ENCODE measurements at places on chromosomes 6 and 20.
A peak's percentile ranks its signal among the peaks of the same experiment; 100 is the strongest.

GRCh38 chr20:4171538-4172116 is 156.3 kb upstream of the RNF24 start:
- DNase-seq = no peak

GRCh38 chr20:54085910-54086309 is 15.5 kb upstream of the BCAS1 start:
- no peak for DNase-seq

DNA sequence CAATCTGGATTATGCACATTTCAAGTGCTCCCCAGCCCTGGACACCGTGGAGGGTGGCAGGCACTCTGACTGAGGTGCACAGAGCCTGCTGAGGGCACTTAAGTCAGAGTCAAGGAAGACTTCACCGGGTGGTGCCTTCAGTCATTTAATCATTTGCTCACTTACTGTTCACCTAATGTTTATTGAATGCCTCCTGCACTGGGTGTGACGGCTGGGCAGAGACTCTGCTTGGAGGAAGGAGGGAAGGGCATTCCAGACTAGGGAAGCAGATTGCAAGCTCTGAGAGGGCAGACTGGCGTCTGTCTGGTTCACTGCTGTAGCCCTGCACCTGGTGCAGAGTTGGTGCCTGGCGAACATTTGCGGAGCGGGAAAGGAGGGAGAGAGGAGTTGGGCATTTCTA is 54.2 kb upstream of the FAM83D start:
- no peak for DNase-seq

DNA sequence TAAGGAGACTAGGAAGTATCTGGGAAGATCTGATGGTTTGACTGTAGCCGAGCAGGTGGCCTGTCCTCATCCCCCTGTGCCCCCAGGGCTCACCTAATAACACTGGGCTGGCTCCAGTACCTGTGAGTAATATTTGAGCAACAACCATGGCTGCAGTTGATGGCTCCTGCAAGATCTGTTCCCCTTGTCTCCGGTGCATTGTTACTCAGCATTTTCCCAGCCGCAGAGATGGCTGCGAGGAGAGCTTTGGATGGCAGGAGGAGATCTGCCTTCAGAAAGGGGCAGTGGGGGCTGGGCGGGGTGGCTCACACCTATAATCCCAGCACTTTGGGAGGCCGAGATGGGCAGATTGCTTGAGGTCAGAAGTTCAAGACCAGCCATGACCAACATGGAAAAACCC is 39.3 kb downstream of the PTK7 start:
- no peak for DNase-seq

GRCh38 chr6:16136621-16137450 is 8.0 kb downstream of the MYLIP start:
- DNase-seq = no peak

DNA sequence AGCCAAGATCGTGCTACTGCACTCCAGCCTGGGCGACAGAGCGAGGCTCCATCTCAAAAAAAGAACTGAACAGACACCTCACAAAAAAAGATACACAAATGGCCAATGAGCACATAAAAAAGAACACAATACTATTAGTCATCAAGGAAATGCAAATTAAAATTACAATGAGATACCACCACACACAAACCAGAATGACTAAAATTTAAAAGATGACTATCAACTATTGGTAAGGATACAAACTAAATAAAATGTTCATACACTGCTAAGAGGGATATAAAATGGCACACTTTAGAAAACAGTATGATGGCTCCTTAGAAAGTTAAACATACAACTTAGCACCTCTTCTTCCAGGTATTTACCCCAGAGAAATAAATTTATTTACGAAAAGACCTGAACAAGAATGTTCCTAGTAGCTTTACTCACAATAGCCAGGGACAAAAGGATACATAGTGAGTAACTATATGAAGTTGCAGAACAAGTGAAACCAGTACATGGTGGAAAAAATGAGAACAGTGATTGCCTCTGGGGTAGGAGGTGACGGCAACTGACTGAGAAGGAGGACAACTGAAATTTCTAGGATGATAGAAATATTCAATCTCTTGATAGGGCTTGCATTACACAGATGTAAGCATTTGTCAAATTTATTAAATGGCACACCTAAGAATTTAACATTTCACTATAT is 53.2 kb downstream of the FAM8A1 start:
- DNase-seq = no peak

- DNase-seq = no peak
Observed at GRCh38 chr6:37056439-37057127, 51.1 kb downstream of the FGD2 start.

DNA sequence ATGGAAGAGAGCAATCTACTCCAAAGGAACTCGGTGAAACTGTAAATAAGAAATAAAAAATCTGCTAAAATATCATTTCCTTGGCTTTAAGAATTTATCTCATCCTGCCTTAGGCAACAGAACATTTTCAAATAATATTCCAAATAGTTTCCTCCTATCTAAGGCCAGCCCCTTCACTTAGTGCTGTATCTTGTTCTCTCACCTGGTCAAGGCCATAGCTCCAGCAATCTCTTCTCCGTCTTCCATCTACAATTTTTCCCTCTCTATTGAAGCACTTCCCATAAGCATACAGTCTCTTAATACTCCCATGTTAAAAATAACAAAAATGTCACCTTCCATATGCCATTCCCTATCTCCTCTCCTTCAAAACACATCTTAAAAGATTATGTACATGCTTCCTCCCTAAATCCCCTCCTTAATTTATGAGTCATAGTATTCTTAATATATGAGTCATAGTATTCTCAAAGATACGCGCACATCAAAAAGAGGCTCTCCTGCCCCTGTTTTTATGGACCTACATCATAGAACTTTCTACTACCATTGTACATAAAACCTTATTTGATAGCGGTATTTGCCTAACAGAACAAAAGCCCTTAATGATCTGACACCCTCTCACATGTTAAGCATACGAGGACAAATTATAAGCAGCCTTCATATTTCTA is 146.9 kb downstream of the PDE10A start:
- no peak for DNase-seq

GRCh38 chr20:34512955-34513419 is 3.2 kb upstream of the DYNLRB1 start:
- no peak for DNase-seq

GRCh38 chr6:155223646-155224451 is 40.0 kb upstream of the CLDN20 start:
- no peak for DNase-seq

DNA sequence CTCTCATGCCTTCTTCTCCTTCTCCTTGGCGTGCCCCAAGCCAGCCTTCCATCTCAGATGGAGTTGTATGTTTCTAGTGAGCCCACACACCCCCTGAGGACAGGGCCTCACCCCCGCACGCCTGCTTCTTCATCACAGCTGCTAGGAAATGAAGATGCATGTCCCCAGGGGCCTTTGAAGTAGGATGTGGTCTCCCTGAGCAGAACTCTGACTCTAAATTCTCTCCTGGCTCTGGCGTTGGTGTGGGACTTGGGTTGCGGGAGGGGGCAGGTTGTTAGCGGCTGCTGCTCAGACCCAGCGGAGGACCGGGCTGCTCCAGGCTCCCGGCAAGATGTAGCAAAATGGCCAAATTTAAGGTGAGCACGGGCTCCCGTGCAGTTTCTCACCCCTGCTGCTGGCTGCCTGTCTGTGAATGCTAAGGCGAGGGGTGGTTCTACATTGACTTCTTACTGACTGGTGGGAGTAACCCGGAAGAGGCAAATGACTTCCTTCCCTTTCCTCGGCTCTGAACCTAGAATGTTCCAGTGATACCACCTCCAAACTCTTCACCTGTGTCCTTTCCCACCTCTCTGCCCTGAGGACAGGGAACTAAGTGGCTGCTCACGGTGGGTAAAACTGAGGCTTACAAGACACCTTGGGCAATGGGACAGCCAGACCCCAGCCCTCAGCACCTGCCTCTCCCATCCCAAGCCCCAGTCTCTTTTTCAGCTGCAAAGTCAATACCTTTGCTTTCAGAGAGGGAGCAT is 8.8 kb downstream of the SYNJ2 start:
- DNase-seq = no peak

DNA sequence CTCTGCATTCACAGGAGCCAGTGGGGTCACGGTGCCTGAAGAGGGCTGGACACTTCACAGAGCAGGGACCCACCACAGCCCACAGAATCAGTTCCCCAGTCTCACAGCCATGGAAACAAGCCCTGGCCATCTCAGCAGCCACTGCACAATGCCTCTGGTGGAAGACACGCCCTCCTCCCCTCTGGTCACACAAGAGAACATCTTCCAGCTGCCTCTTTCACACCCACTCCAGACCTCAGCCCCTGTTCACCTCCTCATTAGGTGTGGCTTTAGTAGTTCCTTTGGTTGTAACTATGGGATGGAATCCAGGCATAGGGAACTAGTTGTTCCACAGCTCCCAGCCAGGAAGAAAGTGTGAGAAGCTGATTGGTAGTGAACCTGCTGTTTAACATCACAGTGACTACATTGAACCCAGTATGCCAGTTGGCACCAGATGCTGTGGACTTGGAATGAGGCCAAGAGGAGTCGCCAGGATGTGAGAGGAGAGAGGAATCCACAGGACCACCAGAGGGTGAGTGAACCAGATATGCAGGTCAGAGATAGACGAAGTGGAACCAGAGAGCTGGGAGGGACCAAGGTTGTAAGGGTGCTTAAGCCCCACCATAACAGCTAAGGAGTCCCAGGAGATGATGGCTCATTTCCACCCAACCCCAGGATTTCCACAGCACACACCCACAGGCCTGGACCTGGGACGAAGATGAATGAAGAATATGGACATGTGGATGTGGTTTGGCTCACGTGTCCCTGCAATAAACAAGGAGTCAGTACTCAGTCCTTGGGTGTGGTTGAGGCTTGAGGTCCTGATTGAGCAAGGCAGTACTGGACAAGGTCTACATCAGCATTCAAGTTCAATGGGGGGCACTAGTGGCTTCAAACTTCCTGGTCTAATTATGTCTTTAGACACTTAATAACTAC is 8.8 kb upstream of the BTN3A3 start:
- no peak for DNase-seq

DNA sequence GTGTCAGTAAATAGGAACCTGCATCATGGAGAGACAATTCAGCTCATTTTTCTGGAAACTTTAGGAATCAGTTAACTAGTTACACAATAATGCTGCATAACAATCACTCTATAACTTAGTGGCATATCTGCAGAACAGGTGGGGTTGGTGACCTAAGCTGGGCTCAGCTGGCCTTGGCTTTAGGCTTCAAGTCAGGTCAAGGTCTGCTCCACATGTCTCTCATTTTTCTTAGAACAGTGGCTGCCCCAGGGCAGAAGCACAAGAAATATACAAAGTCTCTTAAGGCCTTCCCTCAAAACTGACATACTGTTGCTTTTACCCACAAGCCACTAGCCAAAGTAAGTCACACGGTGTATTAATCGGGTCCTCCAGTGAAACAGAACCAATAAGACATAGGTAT is 14.1 kb upstream of the ISM1 start:
- no peak for DNase-seq

GRCh38 chr20:34566978-34567891 is 8.7 kb downstream of the MAP1LC3A start:
- DNase-seq = no peak

DNA sequence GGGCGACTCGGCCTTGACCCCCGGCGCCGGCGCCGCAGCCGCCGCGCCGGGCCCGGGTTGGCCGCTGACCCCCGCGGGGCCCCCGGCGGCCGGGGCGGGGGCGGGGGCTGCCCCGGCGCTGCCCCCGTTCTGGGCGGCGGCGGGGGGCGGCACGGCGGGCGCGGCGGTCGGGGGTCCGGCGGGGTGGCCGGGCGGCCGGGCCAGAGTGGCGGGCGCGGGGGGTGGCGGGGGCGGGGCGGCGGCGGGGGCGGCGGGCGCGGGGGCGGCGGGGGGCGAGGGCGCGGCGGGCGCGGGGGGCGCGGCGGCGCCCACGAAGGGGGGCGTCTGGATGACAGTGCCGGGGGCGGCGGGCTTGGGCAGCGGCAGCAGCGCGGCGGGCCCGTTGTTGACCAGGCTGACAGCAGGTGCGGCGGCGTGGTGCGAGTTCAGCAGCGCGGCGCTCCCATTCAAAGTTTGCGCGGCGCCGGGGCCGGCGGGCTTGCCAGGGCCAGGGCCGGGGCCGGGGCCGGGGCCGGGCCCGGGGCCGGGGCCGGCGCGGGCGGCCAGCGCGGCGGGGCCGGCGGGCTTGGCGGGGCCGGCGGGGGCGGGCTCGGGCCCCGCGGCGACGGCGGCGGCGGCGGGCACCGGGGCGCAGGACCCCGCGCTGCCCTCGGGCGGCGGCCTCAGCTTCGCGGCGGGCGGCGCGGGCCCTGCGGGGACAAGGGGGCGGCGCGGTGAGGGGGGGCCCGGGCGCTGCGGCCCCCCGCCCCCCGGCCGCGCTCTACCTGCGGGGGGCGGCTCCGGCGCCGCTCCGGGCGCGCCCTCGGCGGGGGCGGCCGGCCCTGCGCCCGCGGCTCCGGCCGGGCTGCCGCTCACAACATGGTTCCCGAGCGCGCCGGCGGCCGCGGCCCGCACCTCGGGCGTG is 659 bp downstream of the TAF4 start:
- DNase-seq = no peak

DNA sequence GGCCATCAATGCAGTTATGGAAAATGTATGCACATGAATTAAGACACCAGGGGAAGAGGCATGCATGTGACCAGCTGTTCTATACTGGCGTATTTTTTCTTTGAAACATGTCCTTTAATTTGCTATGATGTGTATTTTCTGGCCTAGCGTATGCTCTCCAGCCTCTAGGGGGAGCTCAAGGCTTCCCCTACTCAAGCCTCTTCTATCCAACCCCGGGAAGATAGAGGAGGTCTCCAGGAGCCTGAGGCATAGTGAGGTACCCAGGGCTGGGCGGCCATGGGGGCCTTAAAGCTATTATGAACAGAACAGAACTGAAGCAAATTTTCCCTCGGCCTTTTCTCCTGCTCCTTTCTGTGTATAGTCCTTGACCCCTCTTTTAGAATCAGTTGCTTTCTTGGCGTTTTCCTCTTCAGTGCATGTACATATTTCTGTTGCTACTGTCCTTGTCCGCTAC is 528.9 kb downstream of the MAFB start:
- DNase-seq = peak; percentile 14

DNA sequence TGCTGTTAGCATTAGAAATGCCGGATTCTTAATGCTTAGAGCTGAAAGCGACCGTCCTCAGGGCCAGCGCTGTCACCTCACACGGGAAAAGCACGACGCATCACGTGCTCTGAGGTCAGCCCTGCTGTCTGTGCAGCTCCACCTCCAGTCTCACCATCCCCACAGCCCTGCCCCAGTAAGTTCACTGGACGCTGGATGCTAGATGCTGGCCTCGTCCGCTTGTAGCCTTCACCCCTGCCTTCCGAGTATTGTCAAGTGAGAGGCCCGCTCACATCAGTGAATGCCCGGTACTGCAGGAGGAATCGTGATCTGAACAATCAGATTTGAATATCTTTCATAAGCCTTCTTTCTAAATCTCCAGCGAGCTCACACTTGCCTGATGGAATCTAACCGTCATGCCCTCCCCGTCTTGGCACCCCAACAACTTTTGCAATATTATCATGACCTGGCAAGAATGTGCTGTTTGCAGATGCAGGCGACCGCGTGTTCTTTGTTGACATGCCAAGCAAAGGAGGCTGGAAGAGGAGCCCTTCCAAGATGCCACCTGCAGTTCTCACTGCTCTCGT is 64.9 kb downstream of the DLL1 start:
- no peak for DNase-seq

- no peak for DNase-seq
Observed at GRCh38 chr6:164106345-164106769, 691.8 kb downstream of the QKI start.

- DNase-seq = no peak
Observed at GRCh38 chr6:150622476-150622875, 22.8 kb downstream of the PLEKHG1 start.

Data from KG1 (cell line).